ENCODE measurements at places on chromosomes 12 and 14.

DNA sequence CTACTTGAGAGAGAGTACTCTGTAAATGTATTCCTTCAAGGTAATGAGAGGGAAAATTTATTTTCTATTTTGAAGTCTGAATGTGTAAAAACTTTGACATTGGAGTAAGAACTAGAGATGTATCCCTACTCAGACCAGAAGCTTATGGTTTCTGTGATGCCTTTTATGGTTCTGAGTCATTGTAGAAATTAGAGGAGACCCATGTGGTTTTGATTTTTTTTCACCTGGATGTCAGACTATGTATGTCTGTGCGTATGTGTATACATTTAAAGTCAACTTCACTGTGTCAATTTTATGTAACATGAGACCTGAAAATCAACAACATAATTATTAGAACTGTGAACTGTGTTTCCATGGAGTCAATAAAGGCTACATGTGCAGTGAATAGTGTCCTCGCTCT lies 302.0 kb downstream of the TRHDE start:
- DNase-seq: no peak

GRCh38 chr12:101857043-101857558 lies 20.3 kb upstream of the DRAM1 start:
- peak; percentile 67 for DNase-seq

DNA sequence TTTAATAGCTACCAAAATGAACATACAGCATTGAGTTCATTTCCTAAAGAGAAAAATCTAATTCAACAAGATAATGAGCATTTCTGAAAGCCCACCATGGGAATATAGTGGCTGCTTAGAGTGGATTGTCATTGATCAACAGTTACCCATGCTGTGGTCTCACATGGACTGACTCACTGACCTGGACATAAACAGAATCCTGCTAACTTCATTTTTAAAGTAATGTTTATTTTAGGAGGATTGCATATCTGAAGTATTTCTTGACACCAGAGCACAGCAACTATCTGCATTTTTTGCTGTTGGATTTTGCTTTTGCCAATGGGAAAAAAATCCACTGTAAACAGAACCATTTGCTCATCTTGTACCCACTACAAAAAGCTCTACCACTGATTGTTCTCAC lies 71.7 kb downstream of the KCNC2 start:
- no peak for DNase-seq

DNA sequence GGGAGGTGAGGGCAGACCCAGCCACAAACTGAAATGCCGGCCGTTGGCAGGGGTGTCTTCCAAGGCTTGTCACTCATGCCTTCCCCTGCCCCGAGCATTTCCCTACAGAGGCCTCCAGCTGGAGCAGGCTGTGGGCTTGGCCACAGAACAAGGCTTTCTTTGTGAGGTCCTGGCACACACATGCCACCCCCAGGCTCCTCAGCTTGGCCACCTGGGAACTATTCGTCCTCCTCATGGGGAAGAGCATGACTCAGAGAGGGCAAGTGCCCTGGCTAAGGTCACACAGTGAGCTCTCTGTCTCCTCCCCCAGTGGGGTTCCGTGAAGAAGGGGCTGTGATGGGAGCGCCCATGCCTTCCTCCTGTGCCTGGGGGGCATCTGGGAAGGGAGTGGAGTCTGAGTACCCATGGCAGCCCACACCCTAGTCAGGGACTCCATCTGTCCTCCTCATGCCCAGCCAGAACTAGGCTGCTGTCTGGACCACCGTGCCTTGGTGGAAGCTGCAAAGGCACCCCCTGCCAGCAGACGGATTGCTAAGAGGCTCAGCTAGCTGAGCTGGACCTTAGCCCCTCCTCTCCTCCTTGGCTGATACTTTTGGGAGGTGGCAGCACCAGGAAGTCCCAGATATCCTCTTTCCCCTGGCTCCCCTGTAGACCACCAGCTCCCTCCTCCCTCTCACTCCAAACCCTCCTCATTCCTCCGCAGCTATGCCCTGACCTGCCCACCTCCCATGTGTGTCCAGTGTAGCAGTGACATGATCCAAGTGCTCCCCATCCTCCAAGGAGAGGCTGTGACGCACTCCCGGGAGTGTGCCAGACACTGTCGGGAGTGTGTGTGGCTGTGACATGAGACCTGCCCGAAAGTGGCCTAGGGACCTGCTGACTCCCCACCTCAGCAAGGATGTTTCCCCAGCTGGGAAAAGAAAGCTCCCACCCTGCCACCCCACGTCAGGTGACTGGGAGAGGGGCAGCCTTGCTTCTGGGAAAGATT lies 21.4 kb downstream of the ABCB9 start:
- no peak for DNase-seq

GRCh38 chr12:100666588-100666987 lies 93.1 kb downstream of the GAS2L3 start:
- no peak for DNase-seq

- no peak for DNase-seq
Observed at GRCh38 chr14:59776468-59776867, 94.1 kb downstream of the RTN1 start.

GRCh38 chr12:93230326-93230720 lies 147.4 kb upstream of the NUDT4 start:
- no peak for DNase-seq

GRCh38 chr12:18135086-18135485 lies 45.1 kb upstream of the RERGL start:
- DNase-seq: no peak

DNA sequence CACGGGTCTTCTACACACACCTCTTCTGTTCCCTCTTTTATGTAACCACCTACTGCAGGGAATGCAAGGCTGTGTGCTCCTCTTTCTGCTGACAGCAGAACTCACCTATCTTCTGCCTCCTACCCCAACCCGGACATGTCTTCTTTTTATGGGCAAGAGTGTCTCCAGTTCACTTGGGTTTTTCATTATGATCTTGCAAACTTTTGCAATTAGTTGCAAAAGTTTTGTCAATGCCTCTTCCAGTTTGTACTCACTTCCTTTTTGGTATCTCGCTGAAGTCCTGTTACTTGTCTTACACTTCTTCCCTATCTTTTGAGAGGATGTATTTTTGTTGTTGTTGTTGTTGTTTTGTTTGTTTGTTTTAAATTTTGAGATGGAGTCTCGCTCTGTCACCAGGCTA lies 50.6 kb downstream of the DRAM1 start:
- no peak for DNase-seq

DNA sequence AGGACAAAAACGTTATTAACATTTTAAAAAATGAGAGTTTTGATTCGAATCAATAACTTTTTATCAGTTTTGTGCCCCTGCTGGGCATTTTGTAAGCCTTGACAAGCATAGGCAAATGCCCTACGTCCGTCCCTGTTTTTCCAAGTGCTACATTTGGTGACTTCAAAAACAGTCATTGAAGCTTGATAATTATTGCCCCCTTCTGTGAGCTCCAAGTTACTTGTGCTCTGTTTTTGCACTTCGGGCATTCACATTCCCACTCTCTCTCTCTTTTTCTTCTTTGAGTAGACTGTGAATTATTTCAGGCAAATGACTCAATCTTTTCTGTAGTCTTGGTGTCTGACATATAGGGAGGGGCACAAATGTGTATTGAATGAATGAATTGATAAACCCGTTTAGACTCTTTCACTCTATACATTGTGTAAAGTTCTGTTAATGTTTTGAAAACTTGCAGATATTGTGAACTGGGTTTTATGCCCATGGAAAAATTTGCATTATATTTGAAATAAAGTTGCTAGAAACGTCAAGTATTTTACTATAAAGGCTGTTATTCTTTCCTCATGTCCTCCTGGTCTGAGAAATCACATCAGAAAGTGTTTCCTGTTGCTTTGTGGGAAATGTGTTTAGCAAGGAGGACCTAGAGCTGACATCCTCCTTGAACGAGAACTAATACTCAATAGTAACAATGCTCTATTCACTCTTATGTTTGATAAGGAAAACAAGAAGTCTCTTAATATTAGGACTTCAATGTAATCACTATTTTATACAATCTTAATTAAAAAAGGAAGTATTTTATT lies 1.4 kb downstream of the APAF1 start:
- DNase-seq: no peak

DNA sequence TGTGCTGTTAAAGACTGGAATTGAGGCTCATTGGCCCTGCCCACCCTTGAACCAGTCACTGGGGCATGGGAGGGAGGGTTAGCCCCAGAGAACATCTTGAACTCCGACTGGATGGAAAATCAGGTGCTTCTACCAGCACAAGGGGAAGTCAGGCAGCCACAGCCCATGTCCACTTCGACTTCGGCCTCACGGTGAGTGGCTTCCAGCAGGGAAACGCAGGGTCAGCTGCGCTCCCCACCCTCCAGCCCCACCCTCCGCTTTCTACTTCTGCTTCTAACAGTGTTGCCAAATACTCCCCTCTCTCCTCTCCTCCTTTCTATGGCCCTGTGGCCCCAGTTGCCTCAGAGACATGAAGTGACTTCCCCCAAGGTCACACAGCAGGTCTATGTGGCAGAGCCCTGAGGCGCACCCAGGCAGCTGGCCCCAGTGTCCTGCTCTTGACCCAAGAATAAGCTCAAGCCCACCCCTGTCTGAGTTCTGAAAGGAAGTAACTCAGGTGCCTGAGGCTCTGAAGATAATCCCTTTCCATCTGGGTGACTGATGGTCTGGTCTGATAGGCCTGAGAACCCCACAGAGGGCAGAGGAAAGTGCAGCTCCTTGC lies 11.9 kb upstream of the SH2B3 start:
- DNase-seq: no peak

- DNase-seq: no peak
Observed at GRCh38 chr12:94585626-94586025, 64.7 kb downstream of the TMCC3 start.

DNA sequence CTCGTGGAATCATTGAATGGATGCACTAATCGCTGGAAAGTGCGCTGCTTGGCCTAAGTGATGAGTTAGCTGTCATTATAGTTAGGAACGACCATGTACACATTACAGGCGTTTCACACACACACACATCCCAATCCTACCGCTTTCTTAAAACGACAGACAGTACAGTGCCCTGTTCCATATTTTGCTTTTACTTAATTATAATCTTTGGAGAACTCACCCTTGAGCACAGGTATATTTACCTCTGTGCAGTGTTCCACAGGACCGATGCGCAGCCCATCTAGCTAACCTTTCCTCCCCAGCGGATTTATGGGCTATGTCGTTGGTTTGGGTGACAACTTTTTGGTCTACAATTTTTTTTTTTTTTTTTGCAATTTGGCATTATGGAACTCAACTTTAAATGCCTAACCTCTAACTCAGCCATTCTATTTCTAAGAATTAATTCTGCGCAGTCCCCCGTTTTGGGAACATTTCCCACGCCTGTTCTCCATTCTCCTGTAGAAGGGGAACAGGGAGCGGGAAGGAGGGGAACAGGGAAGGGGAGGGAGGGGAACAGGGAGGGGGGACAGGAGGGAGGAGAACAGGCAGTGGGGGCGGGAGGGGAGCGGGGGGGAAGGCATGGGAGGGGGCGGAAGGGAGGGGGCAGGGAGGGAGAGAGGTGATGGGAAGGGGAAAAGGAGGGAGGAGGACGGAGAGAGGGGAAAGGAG lies 663 bp upstream of the ULK1 start:
- DNase-seq: no peak

DNA sequence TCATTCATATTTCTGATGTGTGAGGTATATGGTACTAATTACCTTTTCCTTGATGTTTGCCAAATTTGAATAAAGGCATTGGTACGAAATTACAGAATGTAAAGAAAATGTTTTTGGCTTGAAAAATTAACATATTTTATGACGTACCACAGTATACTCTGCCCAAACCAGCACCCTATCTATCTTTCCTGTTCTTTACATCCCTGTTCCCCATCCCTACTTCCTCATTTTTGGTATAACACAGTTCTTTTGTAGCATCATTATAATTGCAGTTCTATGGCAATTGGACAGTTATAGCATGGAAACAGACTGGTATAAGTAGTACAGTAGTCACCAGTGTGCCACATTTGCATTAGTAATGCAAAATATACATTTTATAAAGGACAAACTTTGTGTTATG lies 7.0 kb upstream of the CCT2 start:
- no peak for DNase-seq

DNA sequence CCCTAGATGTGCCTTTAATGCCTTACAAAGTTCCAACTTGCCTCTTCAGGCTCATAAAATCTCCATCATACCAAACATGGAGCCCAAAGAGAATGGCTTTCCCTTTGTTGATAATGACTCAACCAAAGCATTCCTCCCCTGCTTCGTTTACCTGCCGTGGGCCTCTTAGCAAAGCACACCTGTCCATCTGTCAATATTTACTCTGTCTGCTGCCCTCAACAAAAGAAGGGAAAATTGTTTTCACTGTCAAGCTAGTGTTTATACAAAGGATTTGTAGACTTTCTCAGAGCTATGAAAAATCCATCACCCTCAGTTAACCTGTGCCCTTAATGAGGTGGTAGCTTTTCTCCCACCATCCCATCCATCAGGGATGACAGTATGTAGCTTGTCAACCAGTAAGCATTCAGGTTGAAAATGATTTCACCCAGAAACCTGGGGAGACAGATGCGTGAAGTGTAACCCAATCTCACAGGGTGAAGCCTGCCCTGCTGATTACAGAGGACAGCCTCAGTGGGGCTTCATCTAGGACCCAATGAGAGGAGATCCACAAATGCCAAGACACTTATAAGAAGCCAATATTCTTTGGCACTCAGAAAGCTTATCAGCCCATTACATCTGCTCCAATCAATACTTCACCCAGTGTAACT lies 278.1 kb downstream of the NUAK1 start:
- DNase-seq: no peak

- no peak for DNase-seq
Observed at GRCh38 chr14:22723815-22724214, 42.7 kb upstream of the OXA1L start.

- DNase-seq: no peak
Observed at GRCh38 chr12:111034886-111035577, 114.7 kb upstream of the MYL2 start.

DNA sequence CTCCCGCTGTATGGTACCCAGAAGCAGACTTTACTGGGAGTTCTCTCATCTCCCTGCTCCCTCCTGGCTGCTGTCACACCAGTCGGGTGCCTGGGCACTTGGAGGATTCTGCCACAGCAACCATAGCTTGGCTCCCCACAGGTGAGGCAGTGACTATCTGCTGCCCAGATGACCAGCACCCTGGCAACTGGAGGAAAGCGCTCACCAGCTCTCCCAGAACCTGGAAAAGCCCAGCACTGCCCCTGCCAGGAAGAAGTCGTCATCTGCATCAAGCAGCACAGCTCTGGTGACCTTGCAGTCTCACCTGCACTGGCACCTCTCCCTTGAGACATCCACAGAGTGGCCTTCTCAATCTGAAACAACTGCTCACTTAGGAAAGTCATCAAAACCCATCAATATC lies 31.9 kb upstream of the TC2N start:
- DNase-seq: no peak

DNA sequence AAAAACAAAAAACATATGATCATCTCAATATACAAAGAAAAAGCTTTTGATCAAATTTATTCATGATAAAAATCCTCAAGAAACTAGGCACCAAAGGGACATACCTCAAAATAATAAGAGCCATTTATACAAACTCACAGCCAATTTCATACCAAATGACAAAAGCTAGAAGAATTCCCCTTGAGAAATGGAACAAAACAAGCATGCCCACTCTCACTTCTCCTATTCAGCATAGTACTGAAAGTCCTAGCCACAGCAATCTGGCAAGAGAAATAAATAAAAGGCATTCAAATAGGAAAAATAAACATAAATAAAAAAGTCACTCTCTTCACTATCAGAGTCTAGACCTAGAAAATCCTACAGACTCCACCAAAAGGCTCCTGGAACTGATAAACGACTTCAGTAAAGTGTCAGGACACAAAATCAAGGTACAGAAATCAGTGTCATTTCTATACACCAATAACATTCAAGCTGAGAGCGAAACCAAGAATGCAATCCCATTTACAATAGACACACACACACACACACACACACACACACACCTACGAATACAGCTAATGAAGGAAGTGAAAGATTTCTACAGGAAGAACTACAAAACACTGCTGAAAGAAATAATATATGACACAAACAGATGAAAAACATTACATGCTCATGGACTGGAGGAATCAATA lies 1486.2 kb upstream of the SEL1L start:
- no peak for DNase-seq

Measured in skeletal muscle cell (primary cell).